HFFc6 (cell line): ENCODE measurements at places on chromosomes 4 and X. TPM values are rescaled to one million over a fixed set of nuclear protein-coding genes. Genes with fewer than 3 reads are reported as not detected.
A peak's percentile ranks its signal among the peaks of the same experiment; 100 is the strongest.

UGT2B10 gene
- total RNA-seq: not detected in 3 replicates

CLDN34 gene
- total RNA-seq: not detected in 3 replicates

- peak; percentile 82 for DNase-seq
Measured at GRCh38 chr4:4585012-4585670, 43.3 kb upstream of the STX18 start.

PIR gene
- total RNA-seq: 3.5 to 6.4 TPM (median 5.8 TPM) in 3 replicates

DNA sequence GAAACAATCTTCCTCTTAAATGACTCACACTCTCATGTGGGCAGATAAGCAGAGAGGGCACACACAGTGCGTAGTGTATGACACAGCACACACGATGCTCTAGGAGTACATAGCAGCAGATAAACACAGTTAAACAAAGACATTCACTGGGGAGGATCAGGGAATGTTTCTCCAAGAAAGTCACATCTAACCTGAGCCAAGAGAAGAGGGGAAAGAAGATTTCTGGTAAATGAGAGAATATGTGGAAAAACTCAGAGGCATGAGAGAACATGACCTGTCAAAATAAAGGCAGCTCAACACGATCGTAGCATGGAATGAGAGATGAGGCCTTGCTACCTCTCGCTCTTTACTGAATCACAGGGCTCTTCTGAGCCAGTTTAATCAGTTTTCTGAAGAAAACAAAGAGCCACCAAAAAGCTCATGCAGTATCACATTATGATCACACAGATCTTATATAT lies 251.0 kb downstream of the ANK2 start:
- DNase-seq: peak; percentile 33

FAM47A gene
- not detected in 3 replicates for total RNA-seq
